ENCODE measurements at places on chromosomes 13 and 19.
A peak's percentile ranks its signal among the peaks of the same experiment; 100 is the strongest.

- no peak for DNase-seq
These were observed 359.3 kb downstream of the EFNB2 start for GRCh38 chr13:106176117-106176516.

DNA sequence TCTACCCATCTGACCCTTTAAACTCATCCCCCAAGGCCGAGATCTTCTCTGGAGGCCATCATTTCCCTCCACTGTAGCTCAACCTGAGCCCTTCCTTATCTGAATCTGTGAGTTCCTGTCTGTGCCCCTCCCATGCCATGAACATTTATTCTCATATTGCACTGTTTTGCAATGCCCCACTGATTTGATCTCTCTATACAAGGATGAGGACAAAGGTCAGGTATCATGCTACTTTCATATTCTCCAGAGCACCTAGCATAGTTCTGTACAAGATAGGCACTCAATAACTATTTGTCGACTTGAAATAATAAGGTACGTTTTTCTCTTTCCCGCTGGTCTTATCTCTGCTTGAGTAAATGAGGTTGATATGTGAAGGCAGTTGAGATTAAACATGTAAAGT is 135.5 kb downstream of the KLF5 start:
- DNase-seq: no peak

- no peak for DNase-seq
These were observed 949 bp upstream of the ZNF260 start for GRCh38 chr19:36528921-36529518.

- DNase-seq: no peak
These were observed 91.5 kb downstream of the TSC22D1 start for GRCh38 chr13:44484562-44485138.

GRCh38 chr13:41122838-41123237 is 9.8 kb downstream of the KBTBD6 start:
- DNase-seq: no peak

- DNase-seq: peak; percentile 85
These were observed 10.9 kb downstream of the APOC1 start for GRCh38 chr19:44925114-44925891.

DNA sequence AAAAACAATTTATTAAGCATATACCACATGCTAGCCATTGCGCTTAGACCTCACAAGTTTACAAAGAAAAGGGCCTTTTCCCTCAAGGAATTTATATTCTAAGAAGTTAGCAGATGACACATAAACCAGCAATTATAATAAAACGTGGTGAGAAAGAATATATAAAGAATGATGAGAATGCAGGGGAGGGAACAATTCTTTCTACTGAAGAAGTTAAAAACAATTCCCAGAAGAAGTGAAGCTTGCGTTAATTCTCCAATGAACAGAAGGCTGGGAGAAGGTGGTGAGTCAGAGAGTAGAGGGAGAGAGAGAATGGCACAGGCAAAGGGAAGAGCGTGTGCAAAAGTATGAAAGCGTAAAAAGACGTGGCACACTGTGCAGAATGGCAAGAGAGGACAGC is 69.5 kb upstream of the ZDHHC20 start:
- DNase-seq: no peak

- DNase-seq: no peak
These were observed 740 bp upstream of the BEST2 start for GRCh38 chr19:12750851-12751250.

DNA sequence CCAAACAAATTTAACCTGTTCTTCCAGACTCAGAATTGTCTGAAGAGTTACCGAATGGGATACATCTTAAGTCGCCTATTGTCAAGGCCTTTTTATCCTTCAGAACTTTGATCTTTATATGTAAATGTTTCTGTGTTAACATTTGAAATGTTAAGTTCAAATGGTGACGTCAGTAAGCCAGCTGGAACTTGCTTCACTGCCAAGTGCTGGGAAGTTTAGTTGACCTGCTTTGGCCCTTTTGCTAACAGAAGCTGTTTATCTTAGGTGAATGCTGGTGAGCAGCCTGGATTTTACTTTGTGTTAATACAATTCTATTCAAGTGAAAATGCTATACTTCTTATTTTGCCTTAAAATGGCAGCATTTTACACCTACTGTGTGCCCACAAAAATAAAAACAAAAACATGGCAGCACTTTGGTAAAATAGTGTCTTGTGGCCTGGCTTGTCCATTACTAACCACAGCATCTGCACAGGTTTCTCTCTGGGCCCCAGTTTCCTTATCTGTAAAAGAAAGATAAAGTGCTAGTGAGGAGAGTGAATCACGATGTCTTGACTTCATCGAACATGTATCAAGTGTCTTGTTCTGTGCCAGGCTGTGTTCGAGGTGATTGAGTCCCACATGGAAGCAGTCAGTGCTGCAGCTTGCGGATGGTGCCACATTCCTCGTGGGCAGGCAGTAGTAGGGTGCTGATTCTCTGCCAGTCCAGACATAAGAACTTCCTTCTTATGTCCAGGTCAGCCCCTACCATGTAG is 2.2 kb downstream of the NAXD start:
- no peak for DNase-seq

DNA sequence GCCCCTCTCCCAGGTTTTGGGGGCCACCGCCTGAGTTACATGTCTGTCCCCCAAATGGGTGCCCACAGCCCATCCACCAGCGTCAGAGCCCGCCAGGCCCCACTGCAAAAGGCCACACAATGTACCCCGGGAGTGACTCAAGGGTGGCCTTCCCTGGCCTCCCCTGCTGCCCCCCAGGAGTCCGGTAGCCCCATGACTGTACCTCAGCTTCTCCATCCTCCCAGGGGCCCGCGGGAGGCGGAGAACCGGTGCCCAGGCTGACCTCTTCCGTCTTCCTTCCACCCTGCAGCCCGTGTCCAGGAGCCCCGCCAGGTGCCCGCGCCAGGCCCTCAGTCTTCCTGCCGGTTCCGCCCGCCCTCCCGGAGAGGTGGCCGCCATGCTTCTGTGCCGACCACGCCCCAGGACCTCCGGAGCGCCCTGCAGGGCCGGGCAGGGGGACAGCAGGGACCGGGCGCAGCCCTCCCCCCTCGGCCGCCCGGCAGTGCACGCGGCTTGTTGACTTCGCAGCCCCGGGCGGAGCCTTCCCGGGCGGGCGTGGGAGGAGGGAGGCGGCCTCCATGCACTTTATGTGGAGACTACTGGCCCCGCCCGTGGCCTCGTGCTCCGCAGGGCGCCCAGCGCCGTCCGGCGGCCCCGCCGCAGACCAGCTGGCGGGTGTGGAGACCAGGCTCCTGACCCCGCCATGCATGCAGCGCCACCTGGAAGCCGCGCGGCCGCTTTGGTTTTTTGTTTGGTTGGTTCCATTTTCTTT is 10.3 kb downstream of the CBARP start:
- no peak for DNase-seq

Data from left hindlimb (tissue), 1 donor.